ENCODE measurements at places on chromosomes 6 and 20.

GRCh38 chr20:50321797-50322480 lies 131.3 kb downstream of the CEBPB start:
- no peak for DNase-seq

DNA sequence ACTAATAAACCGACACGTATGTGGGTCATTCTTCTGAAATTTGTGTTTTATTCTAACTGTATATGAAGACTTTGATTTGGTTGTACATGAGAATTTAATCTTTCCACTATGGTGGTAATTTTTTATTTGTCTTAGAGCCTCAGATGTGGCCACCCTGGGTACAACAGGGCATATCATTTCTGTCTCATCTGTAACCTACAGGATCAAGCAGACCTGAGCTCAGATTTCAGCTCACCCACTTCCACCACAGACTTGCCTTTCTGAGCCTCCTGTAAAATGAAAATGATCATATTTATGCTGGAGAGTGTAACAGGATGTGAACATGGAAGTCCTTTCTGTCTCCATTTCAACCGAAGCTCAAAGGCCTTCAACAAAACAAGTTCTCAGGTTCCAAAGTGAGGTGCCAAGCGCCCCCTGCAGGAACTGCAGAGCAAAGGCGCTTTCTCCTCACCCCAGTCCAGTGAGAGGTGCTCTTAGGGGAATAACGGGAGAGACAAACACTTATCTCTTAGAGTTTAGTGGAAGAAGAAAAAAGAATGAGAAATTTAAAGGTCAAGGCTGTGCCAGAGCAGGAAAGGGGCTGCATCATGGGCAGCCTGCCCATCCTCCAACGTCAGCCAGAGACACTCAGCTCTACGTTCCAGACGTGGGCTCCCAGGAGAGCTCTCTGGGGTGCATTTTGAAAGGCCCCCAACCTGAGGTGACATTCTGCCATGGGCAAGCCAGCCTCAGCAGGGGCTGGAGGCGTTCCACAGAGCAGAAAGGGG lies 23.0 kb upstream of the CD24 start:
- DNase-seq: peak; percentile 11

- no peak for DNase-seq
These were observed 63.2 kb upstream of the DUSP22 start for GRCh38 chr6:228881-229651.

DNA sequence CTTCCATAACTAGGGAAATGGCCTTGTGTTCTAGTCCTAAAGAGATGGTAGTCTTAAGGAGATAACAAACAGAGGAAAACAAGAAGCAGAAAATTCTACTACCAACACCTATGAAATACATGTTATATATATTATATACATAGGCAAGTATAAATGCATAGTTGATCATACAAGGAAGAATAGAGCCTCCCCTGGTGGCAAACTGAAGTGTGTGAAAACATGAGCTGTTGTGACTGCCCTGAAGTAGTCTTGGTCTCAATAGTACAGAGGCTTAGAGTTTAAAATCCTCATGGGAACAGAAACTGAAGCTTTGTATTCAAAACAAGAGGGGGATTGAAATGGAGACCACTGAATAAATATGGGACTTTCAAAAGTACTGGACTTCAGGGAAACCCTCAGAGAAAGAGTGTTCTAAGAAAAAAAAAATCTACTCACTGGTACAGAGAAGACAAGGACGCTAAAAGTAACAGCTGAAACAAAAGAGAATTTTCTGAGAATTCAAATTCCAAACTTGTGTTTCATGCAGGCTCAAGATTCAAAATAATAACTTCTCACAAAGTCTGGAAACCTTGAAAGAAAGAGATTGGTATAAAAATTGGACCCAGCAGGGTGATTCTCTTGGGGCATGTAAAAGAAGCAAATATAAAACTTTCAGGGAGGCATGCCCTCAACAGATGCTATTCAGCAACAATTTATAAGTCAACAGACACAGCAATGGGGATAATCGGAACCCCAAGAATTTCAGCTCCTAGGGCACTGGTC lies 59.7 kb upstream of the SAMD3 start:
- no peak for DNase-seq

GRCh38 chr6:3266170-3266569 lies 7.4 kb downstream of the PSMG4 start:
- no peak for DNase-seq

- no peak for DNase-seq
These were observed 424.2 kb downstream of the FOXA2 start for GRCh38 chr20:22160101-22160652.

DNA sequence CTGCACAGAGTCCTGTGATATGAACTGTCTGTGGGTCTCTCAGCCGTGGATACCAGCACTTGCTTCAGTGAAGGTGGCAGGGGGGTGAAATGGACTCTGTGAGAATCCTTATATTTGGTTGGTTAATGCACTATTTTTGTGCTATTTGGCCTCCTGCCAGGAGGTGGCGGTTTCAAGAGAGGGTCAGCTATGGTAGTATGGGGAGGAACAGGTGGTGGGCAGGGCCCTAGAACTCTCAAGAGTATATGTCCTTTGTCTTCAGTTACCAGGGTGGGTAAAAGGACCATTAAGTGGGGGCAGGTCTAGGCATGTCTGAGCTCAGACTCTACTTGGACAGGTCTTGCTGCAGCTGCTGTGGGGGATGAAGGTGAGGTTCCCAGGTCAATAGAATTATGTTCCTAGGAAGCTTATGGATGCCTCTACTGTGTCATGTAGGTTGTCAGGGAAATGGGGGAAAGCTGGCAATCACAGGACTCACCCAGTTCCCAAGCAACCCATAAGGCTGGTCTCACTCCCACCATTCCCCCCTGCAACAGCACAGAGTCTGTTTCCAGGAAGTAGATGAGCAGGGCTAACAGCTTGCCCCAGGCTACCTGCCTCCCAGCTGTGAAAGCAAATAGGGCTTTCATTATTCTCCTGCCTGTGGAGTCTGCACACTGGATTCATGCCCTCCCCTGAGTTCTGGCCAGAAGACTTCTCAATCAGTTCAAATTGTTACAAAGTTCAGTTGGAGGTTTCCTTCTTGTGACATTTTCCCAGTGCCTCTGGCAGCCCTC lies 56.8 kb upstream of the PHIP start:
- no peak for DNase-seq

- no peak for DNase-seq
These were observed 22.6 kb downstream of the DDO start for GRCh38 chr6:110392727-110393126.

- no peak for DNase-seq
These were observed 8.0 kb upstream of the CST9 start for GRCh38 chr20:23613676-23614075.

DNA sequence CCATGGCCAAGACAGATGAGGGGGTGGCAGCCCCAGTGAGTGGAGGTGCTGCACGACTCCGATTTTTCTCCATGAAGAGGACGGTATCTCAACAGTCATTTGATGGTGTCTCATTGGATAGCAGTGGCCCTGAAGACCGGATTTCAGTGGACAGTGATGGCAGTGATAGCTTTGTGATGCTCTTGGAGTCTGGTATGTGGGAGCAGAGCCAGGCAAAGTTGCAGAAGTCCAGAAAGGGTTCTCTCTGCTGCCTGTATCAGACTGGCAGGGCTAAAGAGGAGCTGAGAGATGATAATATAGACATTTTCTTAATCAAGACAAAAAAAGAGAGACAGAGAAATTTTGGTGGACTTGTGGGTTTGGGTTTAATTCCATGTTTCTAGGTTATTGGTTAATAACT lies 23.8 kb downstream of the TAF11 start:
- no peak for DNase-seq

GRCh38 chr6:143733510-143733909 lies 55.7 kb downstream of the PHACTR2 start:
- DNase-seq: no peak

- no peak for DNase-seq
These were observed 10.5 kb downstream of the MANBAL start for GRCh38 chr20:37299718-37300528.

DNA sequence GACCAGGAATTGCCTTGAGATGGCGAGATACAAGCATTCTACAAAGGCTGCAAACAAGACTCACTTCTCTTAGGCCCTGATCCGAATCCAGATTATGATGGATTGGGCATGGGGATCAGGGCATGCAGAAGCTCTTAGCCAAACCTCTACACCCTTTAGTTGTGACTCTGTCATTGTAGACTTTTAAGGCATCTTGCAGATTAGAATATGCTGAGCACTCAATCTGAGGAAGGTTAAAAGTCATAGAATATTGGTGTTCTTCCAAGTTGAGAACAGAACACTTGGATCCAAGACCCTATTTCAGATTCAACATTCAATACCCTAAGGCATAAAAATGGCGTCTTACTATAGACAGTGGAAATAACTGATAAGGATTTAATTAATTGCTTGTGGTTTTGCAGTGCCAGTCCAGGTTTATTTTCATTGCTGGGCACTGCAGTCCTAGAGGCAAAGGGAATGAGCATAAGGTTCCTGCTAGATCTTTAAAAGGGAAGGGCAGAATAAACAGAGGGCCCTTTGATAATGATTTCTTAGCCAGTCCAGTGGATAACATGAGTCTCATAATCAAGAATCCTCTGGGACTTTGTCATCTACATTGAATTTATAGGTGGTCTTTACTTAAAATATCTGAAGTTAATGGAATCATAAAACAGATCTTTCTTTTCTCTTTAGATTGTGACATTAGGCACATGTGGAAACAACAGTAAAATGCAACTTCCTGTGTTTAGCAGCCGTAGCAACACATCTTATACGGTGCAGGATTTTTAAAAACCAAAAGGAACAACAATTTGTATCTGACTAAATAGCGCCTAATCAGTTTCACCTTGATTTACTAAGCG lies 17.6 kb downstream of the PHACTR2 start:
- no peak for DNase-seq

GRCh38 chr6:90149280-90149679 lies 147.4 kb downstream of the BACH2 start:
- no peak for DNase-seq

GRCh38 chr20:58044286-58044685 lies 184.2 kb downstream of the ANKRD60 start:
- no peak for DNase-seq

DNA sequence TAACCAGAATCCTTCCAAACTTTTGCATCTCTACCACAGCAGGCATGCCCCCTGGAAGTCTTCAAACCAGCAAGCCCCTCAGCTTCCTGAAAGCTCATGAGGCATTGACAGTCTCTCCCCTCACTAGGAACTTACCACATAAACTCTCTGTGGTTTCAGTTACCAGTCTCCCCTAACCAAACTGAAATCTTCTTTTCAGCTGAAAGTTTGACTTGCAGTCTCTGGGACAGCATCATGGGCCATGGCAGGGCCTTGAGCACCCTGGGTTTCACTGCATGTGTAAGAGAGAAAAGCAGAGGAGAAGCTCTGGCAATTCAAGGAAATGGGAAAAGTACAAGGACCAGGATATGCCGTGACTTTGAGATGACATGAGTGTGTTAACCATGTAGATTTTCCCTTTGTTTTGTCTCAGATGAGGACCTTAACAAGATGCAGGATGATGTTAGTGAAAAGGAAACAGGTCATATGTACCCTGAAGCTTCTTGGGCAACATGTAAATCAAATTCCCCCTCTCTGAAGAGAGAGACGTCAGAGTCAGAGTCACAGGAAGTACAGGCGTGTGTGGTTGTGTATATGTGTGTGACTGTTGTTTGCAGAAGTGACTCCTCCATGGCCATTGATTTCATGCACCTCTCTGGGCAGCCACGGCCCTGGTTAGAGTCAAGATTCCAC lies 106.3 kb downstream of the TNFRSF21 start:
- DNase-seq: no peak

GRCh38 chr20:12963416-12963815 lies 45.4 kb upstream of the SPTLC3 start:
- no peak for DNase-seq

DNA sequence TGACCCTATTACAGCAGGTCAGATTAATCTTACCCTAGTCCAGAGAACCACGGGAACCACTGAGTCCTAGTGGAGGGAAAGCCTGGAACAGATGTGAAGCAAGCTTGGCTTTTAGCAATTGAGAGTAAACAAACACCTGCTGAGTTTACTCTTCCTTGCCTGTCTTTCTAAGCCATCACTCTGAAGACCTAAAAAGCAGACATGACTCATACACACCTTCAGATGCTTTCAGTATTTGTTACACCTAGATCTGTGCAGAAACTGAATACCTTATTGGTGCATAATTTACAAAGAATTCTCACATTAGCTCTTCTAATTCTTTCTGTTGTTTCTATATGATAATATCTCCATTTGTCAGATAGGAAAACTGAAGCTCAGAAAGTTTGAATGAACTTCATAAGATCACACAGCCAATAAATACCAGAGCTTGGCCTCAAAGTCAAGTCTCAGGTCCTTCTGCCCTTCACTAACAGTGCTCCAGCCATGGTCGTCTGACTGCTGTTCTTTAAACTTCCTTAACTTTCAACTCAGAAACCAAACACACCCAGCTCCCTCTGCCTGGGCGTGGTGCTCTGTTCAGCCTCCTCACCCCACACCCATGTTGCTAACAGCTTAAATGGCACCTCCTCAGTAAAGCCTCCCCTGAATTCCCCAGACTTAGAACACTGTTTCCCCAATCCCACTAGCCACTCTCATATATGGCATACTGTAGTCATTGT lies 8.6 kb upstream of the GABBR1 start:
- no peak for DNase-seq

DNA sequence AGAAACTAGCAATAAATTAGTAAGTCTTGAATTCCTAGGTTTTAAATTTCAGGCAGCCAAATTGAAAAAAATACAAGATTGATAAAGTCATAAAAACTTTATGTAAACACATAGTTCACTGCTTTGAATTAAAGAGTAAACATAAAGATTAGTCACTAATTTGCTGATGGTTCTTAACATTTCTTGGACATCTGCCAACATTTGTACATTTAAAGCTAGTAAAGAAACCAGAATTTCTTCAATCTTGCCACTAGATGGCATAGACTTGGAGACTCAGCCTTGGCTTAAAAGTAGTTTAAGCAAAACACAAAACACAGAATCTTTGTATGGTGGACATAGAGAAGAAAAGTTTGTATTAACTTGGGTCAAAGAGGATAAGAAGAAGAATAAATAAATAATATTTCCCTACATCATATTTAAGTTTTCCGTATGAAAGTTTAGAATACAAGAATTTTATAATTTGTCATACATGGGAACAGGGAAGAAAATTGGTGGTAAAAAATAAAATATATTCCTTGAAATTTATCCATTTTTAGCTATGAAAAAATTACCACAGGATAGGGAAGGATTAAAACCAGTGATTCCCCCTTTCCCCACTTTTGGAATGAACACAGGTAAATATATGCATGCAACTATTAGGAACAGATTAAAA lies 41.7 kb upstream of the FAM135A start:
- peak; percentile 89 for DNase-seq

- DNase-seq: no peak
These were observed 227.4 kb upstream of the PLN start for GRCh38 chr6:118320652-118321051.

GRCh38 chr20:13995841-13996240 lies 525 bp downstream of the MACROD2 start:
- DNase-seq: no peak

GRCh38 chr6:159445351-159445750 lies 247.7 kb downstream of the SOD2 start:
- DNase-seq: no peak

DNA sequence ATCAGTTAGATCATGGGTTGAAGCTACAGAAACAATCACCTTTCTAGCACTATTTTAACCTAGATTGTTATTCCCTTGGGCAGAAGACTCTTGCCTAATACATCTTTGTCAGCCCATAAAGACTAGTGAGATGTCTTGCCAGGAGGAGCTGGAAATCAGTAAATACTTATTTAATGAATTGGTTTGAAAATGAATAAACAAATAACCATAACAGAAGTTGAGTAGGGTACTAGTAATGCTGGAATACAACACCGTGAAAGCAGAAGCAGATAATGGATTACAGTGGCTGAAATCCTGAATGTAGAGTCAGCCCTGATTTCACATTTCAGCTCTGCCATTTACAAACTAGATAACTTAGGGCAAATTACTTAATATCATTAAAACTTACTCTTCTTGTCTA lies 236.1 kb downstream of the PACRG start:
- DNase-seq: no peak

All from NCI-H446 treated with DMSO at 0.1 percent for 48 hours (cell line).